CD8-positive, alpha-beta memory T cell (primary cell): ENCODE measurements at places on chromosomes 5 and 9. TPM values are rescaled to one million over a fixed set of nuclear protein-coding genes. Genes with fewer than 3 reads are reported as not detected.
A peak's percentile ranks its signal among the peaks of the same experiment; 100 is the strongest.

DNA sequence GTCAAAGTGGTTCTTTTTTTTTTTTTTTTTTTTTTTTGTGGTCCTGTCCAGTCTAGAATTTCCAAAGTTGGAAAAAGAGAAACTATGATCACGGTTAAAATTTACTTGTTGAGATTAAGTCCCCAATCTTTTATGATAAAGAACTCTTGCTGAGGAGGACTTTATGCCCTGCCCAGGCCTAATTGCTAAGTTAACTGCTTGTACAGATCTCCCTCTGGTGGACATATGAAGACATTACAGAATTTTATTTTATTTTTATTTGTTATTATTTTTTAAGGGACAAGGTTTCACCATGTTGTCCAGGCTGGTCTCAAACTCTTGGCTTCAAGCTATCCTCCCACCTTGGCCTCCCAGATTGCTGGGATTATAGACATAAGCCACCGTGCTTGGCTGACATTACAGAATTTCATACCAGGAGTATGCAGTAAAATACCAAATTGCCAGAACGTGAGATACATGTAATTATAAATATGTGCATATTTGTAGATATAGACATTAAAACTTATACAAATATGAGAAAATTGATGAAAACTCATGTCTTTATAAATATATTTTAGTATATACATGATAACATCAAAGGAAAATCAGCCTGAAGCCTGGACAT is 91.2 kb downstream of the RFK start:
- H3K27me3 ChIP-seq, result no peaks in the 10 kb centered on the region
- no peaks in the 10 kb centered on the region for H3K36me3 ChIP-seq
- DNase-seq, result peak; percentile 39
- H3K4me1 ChIP-seq, result no peaks in the 10 kb centered on the region
- no peak overlapping the region for H3K4me3 ChIP-seq

LCN10 gene
- 0.22 TPM for polyA plus RNA-seq

DNA sequence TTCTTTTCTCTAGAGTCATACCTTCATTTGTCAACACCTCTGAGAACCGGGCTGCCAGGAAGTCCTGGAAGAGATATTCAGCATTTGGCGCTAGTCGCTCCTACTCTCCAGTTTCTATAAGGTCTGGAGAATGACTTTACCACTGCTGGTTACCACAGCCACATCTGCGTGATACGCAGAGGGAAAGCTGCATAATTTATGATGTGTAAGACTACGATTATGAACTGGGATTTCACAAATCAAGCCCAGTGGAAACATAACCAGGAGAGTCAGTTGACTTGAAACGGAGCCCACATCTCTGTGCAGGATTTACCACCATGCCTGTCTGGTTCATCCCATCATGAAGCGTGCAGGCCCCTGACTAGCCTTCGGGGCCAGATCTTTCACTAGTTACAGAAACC is 72.6 kb downstream of the FGF1 start:
- no peak overlapping the region for H3K4me3 ChIP-seq
- no peak for DNase-seq
- no peaks in the 10 kb centered on the region for H3K27me3 ChIP-seq
- H3K36me3 ChIP-seq, result no peaks in the 10 kb centered on the region
- no peak overlapping the region for H3K27ac ChIP-seq
- H3K4me1 ChIP-seq, result no peaks in the 10 kb centered on the region

LCN9 gene
- not detected for polyA plus RNA-seq

SPINK13 gene
- polyA plus RNA-seq, result not detected

DNA sequence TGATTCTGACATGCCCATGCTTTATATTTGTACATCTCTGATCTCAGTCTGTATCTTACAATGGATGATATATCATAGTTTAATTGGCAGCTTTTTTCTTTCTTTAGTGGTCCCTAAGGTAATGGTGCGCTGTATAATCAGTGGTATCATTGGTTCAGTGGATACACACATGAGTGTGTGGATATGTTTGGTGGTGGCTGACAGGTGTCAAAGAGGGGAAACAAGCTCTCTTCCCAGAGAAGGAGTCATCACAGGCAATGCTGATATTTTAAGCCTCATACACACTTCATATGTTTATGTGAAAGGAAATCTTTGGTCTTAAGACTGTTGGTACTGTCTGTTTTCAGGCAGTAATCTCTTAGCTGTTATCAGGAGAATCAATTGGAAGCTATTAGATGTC is 52.1 kb upstream of the KIAA1958 start:
- H3K4me1 ChIP-seq, result no peaks in the 10 kb centered on the region
- H3K27me3 ChIP-seq, result no peaks in the 10 kb centered on the region
- no peak overlapping the region for H3K4me3 ChIP-seq
- H3K27ac ChIP-seq, result no peak overlapping the region
- DNase-seq, result no peak
- H3K36me3 ChIP-seq, result no peaks in the 10 kb centered on the region

GPR21 gene
- polyA plus RNA-seq, result not detected

DNA sequence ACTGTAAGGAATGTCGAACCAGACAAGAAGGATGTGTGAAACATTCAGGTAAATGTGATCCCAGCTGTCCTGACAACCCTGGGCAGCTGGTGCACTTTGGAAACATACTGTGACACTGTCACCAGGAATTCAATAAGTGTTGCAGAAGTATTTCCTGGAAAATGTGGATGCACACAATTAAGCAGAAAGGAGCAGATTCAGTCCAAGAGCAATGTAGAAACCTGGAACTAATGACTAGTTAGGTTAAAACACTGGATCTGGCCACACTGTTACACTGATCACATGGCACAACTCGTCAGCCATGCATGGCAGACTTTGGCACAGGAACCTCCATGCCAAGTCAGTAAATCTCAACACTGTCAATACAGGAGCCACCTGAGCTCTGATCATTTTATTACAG is 109.0 kb downstream of the FAM174A start:
- no peak for DNase-seq
- no peaks in the 10 kb centered on the region for H3K4me1 ChIP-seq
- H3K4me3 ChIP-seq, result no peak overlapping the region
- no peaks in the 10 kb centered on the region for H3K27me3 ChIP-seq
- H3K27ac ChIP-seq, result no peak overlapping the region
- no peaks in the 10 kb centered on the region for H3K36me3 ChIP-seq

DNA sequence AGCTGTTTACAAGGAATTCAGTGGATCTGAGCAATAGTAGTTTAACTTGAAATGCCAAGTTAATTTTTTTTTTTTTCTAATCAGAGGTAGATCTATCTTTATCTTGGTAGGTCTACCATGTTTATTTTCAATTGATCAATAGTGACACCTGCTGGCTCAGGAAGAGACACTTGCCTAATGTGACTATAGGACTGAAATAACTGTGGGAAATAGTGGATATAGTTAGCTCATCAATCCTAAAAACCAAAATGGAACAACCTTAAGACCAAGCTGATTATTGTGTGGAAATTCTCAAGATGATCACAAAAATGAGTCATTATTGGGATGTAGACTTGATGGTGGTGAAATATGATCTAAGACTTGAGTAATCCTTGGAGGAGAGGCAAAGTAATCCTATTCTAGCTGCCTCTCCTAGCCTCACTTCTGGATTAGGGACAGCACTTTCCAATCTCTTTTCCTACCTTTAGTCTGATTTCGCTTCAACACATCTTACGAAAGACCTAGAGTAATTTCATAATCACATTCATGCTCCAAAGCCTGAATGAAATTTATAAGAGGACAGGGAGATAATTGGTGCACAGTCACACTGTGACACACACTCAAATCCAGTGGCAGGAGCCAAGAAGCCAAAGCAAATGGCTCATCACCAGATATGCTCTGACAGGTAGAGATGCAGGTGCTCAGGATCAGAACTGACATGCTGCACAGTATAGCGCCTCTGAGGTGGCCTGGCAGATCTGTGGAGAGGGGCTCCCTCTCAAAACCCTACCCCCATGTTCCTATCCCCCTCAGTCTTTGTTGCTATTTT is 156.3 kb downstream of the HMHB1 start:
- no peak overlapping the region for H3K4me3 ChIP-seq
- DNase-seq, result no peak
- no peaks in the 10 kb centered on the region for H3K36me3 ChIP-seq
- no peaks in the 10 kb centered on the region for H3K4me1 ChIP-seq

SAXO1 gene
- not detected for polyA plus RNA-seq

SLC28A3 gene
- not detected for polyA plus RNA-seq

GRCh38 chr9:131625790-131626670 is 80.7 kb downstream of the PRRT1B start:
- peak overlapping the region; percentile 58 for H3K27ac ChIP-seq
- H3K27me3 ChIP-seq, result no peaks in the 10 kb centered on the region
- peaks cover 47% of the 10 kb centered on the region for H3K4me1 ChIP-seq

- no peak overlapping the region for H3K4me3 ChIP-seq
- no peak for DNase-seq
- no peak overlapping the region for H3K27ac ChIP-seq
- H3K27me3 ChIP-seq, result no peaks in the 10 kb centered on the region
- H3K4me1 ChIP-seq, result peaks cover 17% of the 10 kb centered on the region
These were observed 118.5 kb downstream of the NRG2 start for GRCh38 chr5:139924294-139925215.

DNA sequence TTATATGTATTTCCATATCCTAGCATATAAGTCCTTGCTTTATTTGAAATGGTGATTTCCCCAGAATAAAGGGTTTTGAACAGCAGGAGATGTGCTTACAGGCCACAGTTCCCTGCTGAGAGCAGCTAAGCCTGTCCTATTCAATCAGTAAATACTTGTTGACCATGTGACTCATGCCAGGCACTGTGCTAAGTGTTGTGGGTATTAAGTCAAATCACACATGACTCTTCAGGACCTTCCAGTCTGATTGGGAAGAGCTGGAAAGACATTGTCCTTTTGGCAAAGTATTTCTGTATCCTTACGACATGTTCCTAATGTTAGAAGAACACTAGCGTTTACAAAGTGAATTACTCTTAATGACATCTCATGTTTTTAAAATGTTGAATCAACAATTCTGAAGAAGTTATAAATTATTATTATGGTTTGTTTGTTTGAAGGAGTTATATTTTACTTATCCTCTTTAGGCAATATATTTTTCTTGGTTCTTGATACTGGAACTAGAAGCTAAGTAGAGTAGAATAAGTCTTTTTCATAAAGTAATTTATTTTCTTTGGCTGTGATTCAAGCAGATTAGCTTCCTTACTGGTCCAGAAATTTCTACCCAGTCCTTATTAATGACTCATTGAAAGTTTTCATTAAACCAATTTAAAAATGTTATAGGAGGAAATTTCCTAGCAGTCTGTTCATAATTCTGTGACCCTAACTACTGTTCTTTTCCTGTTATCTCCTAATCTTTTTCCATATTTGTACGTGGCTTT is 82.1 kb downstream of the GAPVD1 start:
- DNase-seq, result no peak
- no peaks in the 10 kb centered on the region for H3K27me3 ChIP-seq
- no peak overlapping the region for H3K4me3 ChIP-seq
- H3K4me1 ChIP-seq, result no peaks in the 10 kb centered on the region
- H3K36me3 ChIP-seq, result peaks cover 54% of the 10 kb centered on the region
- no peak overlapping the region for H3K27ac ChIP-seq

DNA sequence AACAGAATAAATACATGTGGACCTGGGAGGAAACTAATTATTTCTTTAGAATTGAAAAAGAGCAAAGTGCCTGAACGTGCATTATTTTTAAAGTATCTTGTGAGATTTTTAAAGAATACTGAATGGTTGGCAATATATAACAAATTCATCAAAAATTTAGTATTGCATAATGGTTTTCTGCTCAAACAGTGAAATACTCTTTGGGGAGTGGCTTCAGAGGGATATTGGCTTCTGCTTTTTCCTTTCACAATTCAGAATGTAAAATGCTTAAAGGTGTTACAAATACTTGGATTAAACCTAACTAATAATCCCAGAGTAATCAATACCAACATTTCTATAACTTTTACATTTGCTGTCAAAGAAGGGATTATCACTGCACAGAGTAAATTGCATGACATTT is 379.3 kb upstream of the CHD1 start:
- no peak overlapping the region for H3K4me3 ChIP-seq
- H3K36me3 ChIP-seq, result no peaks in the 10 kb centered on the region
- no peak overlapping the region for H3K27ac ChIP-seq
- no peaks in the 10 kb centered on the region for H3K27me3 ChIP-seq

PCDHA6 gene
- not detected for polyA plus RNA-seq

GRCh38 chr5:144979516-144980264 is 809.0 kb downstream of the KCTD16 start:
- no peak overlapping the region for H3K4me3 ChIP-seq
- H3K4me1 ChIP-seq, result no peaks in the 10 kb centered on the region
- no peaks in the 10 kb centered on the region for H3K36me3 ChIP-seq
- no peak for DNase-seq

DNA sequence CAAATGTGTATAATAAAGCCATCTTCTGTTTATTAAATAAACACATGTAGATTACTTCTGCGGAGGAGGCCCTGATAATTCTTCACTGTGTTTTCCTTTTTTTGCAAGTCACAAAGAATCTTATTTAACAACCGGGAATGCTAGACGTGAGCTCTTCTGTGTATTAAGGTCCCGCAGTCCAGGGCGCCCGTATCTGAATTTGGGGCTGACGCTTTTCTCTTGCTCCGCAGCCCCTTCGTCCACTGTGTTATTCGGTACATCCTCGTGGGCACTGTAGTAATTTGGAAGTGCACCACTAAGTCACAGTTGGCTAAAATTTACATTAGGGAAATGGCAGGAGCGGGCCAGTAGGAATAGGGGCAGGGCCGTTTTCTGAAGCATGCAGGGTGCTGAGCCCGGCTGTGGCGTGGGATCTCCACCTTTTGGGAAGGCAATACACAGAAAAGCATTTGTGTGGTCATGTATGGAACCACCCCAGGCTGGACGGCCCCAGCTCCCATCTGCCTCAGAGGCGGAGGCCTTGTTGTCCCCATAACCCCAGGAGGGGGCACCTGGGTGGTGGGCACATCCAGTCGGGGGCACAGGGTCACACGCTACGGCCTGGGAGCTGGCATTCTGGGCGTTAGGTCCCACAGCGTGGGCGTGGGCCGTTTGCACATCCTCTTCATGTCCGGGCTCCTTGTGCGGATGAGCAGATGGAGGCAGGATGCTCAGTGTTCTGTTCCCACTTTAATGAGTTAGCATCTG is 258.7 kb upstream of the IRX4 start:
- H3K4me1 ChIP-seq, result no peaks in the 10 kb centered on the region
- no peak overlapping the region for H3K27ac ChIP-seq
- no peaks in the 10 kb centered on the region for H3K27me3 ChIP-seq

- no peaks in the 10 kb centered on the region for H3K36me3 ChIP-seq
- no peak overlapping the region for H3K27ac ChIP-seq
- no peaks in the 10 kb centered on the region for H3K4me1 ChIP-seq
- H3K4me3 ChIP-seq, result no peak overlapping the region
These were observed 166.1 kb downstream of the RNF180 start for GRCh38 chr5:64331597-64332277.

RNF180 gene
- not detected for polyA plus RNA-seq
